Umbilical cord (tissue), 2 donors: ENCODE measurements at places on chromosomes 3 and 15.

DNA sequence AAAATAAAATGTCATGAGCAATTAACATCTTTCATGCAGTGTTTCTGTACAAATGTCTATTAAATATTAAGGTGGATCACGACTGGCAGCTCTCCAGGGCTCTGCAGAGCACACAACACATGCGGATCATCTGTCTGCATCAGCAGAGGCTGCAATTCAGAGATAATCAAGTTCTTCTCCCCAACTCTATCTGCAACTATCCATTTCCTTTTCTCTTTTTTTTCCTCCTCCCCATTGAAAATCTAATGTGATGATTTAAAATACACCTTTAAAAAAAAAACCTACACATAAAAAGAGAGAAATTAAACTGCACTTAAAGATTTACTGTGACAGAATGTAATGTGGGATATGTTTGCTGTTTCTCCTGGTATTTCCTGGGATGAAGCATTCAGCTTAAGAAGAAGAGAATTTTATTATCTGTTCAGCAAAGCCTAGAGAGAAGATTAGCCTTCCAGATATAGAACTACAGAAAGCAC lies 352.6 kb upstream of the CCDC54 start:
- DNase-seq: peak; percentile 93

DNA sequence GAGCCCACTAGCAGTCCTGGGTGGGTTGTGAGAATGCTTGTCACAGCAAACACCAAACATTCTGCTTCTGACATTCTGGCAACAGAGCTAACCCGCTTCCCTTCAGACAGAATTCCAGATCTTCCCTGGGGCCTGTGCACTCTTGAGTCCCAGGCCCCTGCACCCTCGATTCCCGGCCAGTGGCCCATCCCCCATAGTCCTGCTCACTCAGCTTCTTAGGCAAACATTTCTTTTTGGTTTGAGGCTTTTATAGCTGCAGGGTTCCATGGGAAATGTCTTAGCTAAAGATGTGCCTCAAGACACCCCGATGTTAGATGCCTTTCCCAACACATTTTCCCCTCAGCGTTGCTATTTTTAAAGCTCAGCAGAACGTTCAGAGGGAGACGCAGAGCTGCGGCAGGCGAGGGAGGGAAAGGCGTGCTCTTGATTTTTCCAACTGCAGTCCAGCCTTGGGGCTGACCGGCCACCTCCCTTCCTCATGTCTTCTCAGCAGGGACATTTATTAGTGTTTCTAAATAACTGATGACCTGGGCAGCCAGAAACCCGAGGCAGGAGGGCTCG lies 35.2 kb downstream of the ABTB1 start:
- DNase-seq: peak; percentile 66

GRCh38 chr3:177590826-177591225 lies 393.5 kb upstream of the TBL1XR1 start:
- DNase-seq: no peak

GRCh38 chr15:48031466-48031865 lies 89.3 kb upstream of the SLC24A5 start:
- no peak for DNase-seq

DNA sequence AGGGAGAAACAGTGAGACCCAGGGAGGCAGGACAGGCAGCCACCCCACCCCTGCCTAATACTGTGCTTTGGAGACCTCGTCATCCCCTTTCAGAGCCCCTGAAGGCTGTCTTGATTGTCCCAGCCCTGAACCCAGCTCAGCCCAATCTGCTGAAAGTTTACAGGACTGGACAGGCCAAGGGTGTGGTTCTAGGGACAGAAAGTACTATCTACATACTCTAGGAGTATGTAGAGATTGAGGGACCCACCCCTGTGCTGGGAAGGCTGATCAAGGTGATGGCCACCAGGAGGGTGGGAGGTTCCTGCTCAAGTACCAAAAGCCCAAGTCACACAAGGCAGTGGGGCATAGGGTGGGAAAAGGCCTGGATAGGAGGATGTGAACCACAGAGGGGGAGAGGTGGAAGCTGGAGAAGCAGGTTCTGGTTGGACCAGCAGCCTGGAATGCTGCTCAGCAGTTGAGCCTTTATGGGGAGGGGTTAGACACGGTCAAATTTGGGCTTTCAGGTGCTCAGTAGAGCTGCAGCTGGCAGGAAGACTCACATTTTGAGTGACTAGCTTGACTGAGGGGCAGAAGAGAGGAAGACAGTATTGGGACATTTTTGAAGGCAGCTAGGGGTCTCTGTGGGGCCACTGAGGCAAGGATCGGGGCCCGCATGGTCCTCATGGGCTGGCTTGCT lies 6.7 kb downstream of the NBEAL2 start:
- DNase-seq: no peak

GRCh38 chr15:58232281-58233065 lies 94.3 kb downstream of the AQP9 start:
- DNase-seq: no peak

DNA sequence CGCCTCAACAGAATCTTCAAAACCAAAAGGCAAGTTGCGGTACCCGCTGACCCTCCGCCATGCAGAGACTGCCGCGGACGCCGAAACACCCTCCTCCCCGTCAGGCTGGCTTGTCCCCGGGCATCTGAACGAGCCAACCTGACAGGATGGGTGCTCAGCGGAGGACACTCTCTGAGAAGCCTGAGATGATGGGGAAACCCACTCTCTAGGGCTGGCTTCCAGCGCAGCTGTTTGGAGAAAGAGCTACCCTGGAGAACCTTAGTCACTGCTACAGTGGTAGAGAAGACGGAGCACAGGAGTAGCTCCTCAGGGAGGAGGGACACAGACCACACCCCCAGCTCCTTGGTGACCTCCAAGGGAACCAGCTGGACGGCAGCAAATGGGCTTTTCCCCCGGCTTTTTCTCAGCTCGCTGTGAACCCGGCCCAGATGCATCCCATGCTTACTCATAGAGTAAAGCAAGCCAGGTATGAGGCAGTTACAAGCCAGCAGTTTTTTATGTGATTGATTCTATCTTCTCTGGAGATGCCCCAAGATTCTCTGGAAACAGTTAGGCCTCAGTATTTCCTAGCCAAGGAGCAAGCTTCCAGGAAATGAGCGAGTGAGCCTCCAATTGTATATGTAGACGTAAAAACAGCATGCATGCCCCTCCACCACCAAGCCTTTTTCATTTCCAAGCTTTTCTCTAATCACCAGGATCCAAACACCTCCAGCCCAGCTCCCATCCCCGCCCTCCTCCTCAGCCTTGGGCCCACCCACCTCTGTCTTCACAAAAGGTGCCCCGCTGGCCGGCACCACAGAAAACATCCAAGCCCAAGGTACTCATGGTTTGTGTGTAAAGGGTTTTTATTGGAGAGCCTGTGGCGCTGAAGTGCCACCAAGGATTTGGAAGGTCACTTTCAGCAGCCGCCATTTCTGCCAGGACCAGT lies 38.7 kb downstream of the FAM174B start:
- DNase-seq: no peak
